ENCODE measurements at places on chromosomes 5 and 9.

- no peak for DNase-seq
Measured at GRCh38 chr5:109911731-109912130, 222.0 kb downstream of the MAN2A1 start.

- DNase-seq: no peak
Measured at GRCh38 chr5:78889369-78890140, 95.6 kb downstream of the ARSB start.

- DNase-seq: peak; percentile 35
Measured at GRCh38 chr5:93909356-93909755, 168.0 kb upstream of the POU5F2 start.

DNA sequence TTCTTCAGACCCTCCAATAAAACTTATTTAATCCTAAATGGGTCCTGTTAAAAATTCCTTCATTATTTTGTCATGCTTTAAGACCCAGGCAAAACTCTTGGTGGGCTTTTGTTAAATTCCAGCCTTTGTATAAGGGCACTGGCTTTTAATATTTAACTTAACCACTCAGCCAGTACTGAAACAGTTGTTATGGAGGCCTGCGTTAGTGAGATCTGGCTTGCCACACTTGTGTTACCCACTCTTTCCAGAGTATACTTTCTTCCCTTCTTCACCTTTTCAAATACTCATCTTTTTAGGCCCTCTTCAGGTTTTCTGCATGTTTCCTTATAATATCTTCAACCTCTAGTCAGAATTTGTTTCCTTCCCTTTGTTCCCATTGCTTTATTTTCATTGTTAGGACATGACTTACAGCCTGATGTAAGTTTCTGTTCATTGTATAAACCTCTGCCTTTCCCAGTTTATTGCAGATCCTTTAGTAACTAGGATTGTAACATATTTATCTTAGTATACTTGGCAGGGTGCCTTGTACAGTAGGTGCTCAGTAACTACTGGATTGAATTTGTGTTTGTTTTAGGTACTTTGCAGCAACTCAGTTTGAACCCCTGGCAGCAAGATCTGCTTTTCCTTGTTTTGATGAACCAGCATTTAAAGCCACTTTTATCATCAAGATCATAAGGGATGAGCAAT lies 48.8 kb downstream of the LNPEP start:
- no peak for DNase-seq

- no peak for DNase-seq
Measured at GRCh38 chr9:74573640-74574191, 76.6 kb downstream of the RORB start.

DNA sequence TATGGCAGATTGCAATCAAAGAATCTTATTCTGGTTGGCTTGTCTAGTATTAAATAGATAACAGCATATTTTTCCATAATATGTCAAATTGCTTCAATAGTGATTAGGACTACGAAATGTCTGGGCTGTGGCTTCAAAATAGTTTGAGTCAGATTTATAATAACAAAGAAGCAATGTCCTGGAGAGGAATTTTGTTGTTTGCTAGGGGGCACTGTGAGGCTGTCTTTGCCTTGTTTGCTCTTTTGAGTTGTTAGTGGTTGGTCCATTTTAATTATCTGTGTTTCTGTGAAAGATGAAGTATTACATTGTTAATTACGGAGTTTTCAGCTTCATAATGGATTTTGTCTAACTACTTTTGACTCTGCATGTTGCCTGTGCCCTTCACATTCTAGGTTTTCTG lies 713.6 kb downstream of the TLE4 start:
- DNase-seq: no peak

DNA sequence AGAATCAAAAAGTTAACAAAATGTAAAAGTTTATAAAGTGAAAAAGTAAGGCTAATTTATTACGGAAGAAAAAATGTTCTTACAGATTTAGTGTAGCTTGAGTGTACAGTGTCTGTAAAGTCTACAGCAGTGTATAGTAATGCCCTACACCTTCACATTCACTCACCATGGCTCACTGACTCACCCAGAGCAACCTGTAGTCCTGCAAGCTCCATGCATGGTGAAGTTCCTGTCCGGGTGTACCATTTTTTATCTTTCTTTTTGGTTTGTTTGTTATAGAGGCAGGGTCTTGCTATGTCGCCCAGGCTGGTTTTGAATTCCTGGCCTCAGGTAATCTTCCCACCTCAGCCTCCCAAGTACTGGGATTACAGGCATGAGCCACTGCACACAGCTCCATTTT lies 93.6 kb downstream of the MED27 start:
- DNase-seq: no peak

DNA sequence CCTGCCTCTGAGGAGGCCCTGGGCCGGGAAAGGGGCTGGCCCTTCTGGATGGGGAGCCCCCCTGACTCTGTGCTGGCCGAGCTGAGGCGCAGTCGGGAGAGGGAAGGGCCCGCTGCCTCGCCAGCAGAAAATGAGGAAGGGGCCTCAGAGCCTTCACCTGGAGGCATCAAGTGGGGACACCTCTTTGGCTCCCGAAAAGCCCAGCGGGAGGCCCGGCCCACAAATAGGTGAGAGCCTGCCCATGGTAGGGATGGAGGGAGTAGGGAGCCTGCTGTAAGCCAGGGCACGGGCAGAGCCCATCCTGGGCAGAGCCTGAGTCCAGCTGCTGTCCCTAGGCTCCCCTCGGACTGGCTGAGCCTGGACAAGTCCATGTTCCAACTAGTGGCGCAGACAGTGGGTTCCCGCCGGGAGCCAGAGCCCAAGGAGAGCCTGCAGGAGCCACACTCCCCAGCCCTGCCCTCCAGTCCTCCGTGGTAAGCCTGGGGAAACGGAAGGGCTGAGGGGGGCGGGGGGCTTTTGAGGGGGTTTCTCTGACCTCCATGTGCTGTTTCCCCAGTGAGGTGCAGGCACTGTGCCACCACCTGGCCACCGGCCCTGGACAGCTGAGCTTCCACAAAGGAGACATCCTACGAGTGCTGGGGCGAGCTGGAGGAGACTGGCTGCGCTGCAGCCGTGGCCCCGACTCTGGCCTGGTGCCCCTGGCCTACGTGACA lies 44.3 kb upstream of the TESK1 start:
- DNase-seq: no peak

DNA sequence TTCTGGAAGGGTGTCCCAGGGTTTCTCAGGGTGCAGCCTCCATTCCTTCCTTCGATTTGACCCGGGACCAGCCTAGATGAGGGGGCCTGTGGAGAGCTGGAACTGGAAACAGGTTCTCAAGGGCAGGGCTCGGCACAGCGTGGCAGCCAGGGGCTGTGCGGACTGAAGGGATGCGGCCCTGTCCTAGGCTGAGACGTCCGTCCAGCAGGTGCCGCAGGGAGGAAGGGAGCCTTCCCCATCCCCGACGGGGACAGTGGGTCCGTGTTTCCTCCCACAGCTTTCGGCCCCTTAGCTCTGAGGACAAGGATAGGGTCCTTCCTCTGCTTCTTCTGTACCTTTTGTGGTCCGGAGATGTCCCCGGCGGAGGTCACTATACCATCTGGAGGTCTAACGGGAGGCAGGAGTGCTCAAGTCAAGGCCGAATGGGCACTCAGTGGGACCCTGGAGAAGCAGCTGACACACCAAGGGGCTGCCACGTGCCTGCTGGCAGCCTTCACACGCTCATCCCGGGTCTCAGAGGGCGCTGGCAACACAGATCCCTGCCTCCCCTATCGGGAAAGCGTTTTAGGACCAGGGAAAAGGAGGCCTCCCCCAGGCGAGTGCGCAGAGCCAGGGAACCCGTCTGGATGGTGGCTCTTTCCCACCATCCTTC lies 49.9 kb downstream of the USP20 start:
- DNase-seq: peak; percentile 16

- DNase-seq: no peak
Measured at GRCh38 chr5:127089191-127089590, 15.9 kb upstream of the C5orf63 start.

DNA sequence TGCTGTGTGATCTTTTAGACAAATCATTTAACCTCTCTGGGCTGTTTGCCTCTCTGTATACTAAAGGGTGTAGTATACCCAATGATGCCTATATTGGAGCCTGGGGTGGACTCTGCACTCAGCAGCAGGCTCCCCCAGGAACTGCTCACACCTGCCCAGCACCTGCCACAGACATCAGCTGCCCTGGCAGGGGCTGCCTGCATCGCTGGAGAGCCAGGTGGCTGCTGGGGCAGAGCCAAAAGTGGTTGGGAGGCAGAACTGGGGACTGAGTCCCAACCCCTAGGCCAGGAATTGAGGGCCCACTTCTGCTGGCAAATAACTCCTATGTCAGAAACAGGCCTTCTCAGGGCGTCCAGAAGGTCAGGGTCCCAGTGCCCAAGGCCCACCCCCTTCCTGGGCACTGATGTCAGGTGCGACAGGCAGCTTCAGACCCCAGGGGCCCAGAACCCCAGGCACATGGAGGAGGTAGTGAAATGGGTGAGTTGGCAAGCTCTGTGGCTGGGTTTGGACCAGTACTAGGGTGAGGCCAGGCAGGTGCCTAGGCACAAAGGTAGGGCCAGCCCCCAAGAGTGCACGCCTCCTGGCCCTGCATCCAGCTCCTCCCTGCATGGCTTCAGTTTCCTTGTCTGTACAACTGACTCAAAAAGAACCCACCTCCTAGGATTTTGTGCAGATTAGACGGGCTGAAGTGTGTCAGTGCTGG lies 5.8 kb downstream of the UNC5A start:
- no peak for DNase-seq

DNA sequence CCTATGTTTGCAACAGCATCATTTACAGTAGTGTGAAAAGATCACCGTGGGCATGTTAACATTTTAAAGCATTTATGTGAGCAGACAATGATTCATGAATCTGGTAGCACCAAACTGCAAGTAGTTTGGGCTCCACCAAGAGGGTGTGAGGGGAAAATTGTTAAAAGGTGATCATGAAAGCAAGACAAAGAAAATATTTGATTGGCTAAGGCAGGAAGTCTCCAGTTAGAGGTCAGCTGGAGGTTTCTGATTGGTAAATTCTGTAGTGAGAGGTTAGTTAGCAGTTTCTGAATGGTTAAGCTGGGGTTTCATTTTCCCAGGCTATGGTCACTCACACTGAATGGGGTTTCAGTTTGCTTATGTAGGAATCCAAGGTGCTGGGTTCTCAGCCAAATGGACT lies 13.5 kb upstream of the DRD1 start:
- DNase-seq: no peak

GRCh38 chr5:90783460-90784333 lies 225.1 kb downstream of the ADGRV1 start:
- peak; percentile 57 for DNase-seq

GRCh38 chr5:143064218-143064641 lies 294.1 kb downstream of the ARHGAP26 start:
- DNase-seq: no peak

GRCh38 chr5:2762744-2763532 lies 11.5 kb upstream of the IRX2 start:
- no peak for DNase-seq

DNA sequence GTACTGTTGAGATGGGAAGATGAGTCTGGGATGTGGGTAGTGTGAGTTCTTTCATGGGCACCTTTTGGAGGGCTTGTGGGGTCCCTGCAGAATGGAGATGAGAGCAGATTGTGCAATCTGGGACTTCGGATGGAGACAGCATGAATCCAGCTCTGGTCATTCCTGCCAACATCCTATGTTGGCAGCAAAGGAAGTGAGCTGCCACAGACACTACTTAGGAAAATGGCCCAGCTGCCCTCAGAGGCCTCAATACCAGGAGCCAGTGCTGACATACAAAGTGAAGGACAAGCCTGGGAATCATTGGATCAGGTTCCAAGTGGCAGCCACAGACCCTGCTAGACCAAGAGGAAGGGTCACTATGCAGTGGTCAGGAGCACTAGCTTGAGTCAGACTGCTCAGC lies 402.8 kb downstream of the CDK5RAP2 start:
- DNase-seq: no peak

GRCh38 chr9:109604781-109605180 lies 106.7 kb upstream of the PTPN3 start:
- no peak for DNase-seq

DNA sequence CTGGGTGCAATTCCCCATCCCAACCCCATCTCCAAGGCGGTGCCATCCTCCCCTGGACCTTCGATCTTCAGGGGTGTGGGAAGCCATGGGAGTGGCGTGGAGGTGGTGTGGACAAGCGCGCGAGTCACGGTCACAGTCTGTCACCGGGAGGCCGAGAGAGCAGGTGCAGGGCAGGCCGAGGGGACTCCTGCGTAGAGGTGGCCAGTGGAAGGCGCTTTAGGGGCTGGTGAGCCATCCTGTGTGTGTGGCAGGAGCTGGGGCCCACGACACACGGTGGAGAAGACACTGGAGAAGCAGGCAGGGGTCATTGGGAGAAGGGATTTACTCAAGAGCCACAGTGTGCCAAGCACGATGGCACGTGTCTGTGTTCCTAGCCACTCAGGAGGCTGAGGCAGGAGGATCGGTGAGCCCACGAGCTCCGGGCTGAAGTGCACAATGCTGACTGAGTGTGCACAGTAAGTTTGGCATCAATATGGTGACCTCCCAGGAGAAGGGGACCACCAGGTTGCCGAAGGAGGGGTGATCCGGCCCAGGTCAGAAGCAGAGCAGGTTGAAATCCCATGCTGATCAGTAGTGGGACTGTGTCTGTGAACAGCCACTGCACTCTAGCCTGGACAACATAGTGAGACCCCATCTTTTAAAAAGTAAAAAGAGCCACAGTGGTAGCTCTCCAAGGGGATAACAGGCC lies 145.1 kb upstream of the PHYKPL start:
- no peak for DNase-seq

- no peak for DNase-seq
Measured at GRCh38 chr9:125321496-125321895, 59.9 kb downstream of the GAPVD1 start.

- DNase-seq: no peak
Measured at GRCh38 chr9:124769549-124770358, 1.4 kb downstream of the NR6A1 start.

DNA sequence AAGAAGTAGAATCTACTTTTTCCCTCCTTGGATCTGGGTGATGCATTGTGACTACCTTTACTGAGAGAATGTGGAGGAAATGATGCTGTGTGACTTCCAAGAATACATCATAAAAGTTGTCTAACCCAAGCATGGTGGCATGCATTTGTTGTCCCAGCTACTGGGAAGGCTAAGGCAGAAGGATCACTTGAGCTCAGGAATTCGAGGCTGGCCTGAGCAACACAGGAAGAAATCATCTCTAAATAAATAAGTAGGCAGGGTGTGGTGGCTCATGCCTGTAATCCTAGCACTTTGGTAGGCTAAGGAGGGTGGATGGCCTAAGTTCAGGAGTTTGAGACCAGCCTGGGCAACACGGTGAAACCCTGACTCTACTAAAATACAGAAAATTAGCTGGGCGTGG lies 143.2 kb upstream of the VLDLR start:
- DNase-seq: no peak

DNA sequence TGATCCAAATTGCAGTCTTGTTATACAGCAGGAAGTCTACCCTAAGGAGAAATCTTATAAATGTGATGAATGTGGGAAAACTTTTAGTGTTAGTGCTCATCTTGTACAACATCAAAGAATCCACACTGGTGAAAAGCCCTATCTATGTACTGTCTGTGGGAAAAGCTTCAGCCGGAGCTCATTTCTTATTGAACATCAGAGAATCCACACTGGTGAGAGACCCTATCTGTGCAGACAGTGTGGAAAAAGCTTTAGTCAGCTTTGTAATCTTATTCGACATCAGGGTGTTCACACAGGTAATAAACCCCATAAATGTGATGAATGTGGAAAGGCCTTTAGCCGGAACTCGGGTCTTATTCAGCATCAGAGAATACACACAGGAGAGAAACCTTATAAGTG lies 10.4 kb downstream of the ZNF189 start:
- DNase-seq: no peak

- DNase-seq: no peak
Measured at GRCh38 chr5:79795764-79796398, 106.2 kb downstream of the CMYA5 start.
